Activated T-helper 2 cell treated with anti-CD3 and anti-CD28 coated beads, Interferon-gamma antibody, Interleukin-2, Interleukin-4, amounts not matched to agents 10 μg/mL and 5 μg/mL and 100 μg/mL, durations not matched to agents 14 hours and 24 hours and 36 hours (primary cell): ENCODE measurements at places on chromosomes 1 and 21. TPM values are rescaled to one million over a fixed set of nuclear protein-coding genes. Genes with fewer than 3 reads are reported as not detected.
A peak's percentile ranks its signal among the peaks of the same experiment; 100 is the strongest.

DNA sequence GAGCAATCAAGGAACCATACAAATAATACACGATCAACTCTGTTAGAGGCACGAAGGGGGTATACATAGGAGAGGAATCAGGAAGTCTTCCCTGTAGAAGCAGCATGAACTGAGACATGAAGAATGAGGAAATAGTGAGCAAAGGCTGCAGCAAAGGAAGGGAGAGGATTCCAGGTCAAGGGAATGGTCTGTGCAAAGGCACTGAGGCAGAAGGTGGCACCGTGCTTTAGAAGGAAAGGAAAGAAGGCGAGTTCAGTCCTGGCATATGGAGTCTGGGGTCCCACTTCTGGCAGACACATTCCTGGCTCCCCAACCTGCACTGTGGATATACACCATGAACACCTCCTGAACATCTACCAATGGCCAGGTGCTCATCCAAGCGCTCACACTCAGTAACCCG lies 56.1 kb downstream of the GLIS1 start:
- no peak overlapping the region for H3K27ac ChIP-seq
- H3K36me3 ChIP-seq = no peaks in the 10 kb centered on the region
- H3K4me3 ChIP-seq = no peak overlapping the region

DNA sequence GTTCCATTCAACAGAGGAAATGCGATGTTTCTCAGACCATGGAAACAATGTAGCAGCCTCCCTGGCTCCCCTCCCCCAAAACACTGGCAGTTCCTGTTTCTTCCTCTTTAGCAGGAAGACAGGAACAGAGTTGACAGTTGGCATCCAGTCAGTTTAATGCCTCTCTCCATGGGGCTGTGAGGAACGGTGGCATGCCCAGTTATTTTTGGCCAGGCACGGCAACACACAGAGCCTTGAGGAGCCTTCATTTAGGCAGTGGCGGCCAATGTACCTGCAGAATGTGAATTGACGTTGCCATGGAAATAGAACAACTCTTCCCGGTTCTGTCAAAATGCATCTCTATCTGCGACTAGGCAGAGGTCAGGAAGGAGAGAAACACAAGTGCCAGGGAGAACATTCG lies 330.6 kb downstream of the DSCAM start:
- H3K27ac ChIP-seq = no peak overlapping the region
- no peaks in the 10 kb centered on the region for H3K36me3 ChIP-seq
- no peaks in the 10 kb centered on the region for H3K4me1 ChIP-seq
- H3K27me3 ChIP-seq = no peaks in the 10 kb centered on the region
- no peak overlapping the region for H3K4me3 ChIP-seq

- H3K27me3 ChIP-seq = peaks cover 8% of the 10 kb centered on the region
- H3K27ac ChIP-seq = no peak overlapping the region
- H3K4me3 ChIP-seq = no peak overlapping the region
- no peaks in the 10 kb centered on the region for H3K36me3 ChIP-seq
- no peaks in the 10 kb centered on the region for H3K4me1 ChIP-seq
These were observed 621.0 kb downstream of the LMO4 start for GRCh38 chr1:87949711-87950110.

DNA sequence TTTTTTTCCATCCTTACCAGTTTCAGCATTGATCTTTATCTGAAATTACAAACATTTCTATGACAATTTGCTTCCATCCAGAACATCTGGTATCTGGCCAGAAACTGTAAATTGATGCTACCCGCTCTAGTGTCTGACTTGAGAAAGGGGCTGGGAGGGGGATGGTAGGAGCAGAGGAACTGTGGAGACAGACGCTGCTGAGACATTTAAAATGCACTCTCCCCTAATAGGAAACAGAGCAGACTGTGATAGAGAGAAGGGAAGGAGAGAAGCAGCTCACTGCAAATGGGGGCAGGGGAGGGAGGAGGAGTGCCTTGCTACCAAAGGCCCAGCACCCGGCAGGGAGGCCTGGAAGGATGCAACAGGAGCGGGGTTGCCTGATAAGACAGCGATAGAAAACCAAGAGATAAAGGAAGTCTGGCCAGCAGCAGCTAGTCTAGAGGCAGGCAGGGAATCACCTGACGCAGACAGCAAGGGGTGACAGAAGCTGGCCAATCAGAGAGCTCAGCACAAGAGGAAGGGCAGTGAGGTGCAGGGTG lies 195.5 kb upstream of the NFIA start:
- H3K27me3 ChIP-seq = peaks cover 31% of the 10 kb centered on the region
- no peaks in the 10 kb centered on the region for H3K36me3 ChIP-seq
- H3K4me3 ChIP-seq = no peak overlapping the region
- no peak for DNase-seq
- no peak overlapping the region for H3K27ac ChIP-seq

DNA sequence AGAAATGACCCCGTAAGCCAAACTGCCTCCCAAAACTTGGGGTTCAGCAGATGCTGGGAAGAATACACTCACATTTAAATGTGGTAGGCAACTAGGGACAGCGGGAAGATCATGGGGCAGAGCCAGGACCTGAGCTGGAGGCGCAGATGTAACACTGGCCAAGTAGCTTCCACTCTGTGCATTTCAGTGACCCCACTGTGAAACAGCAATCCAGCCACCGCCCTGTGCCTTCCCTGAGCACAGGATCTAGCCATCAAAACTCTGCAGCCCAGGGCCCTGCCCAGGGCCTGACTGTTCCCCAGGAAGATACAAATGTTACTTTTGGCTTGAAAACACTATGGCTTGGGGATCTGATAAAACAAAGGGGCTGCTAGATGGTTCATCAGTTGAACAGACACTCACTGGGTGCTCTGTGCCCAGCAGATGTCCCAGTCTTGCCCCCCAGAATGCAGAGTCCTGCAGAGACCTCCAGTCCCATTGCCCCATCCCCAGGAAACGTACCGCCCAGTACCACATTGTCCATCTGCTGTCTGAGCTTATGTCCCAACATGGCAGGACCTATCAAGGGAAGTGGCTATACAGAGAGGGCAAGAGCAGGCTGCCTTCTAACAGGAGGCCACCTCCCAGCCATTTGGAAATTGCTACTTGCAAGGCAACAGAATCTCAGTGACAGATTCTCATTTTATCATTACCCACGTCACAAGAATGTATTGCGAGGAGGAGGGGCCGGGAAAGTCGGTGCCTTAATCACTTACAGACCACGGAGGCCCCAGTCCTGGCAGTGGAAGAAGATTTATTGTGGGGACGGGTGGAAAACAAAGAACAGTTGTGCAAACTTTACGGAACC lies 124.0 kb downstream of the DMRTB1 start:
- H3K27ac ChIP-seq = no peak overlapping the region
- H3K4me1 ChIP-seq = peaks cover 12% of the 10 kb centered on the region
- no peak overlapping the region for H3K4me3 ChIP-seq
- no peaks in the 10 kb centered on the region for H3K36me3 ChIP-seq

DNA sequence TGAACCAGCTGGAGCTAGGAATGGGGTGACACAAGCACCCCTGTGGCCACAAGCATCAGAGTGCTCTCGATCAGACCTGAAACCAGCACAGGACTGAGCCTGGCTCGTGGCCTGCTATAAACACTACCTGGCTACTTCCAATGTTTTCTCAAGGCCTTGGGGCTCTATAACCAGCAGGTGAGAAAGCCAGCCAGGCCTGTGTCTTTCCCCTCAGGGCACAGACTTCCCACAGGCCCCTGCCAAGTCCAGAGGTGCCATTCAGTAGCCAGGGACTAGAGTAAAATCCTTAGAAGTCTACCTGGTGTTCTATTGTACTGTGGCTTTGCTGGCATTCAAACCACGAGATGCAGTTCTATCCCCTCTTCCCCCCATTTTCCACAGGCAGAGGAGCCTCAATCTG lies 22.6 kb downstream of the OR2G3 start:
- no peaks in the 10 kb centered on the region for H3K36me3 ChIP-seq
- H3K27ac ChIP-seq = no peak overlapping the region
- no peaks in the 10 kb centered on the region for H3K27me3 ChIP-seq
- H3K4me1 ChIP-seq = no peaks in the 10 kb centered on the region

DNA sequence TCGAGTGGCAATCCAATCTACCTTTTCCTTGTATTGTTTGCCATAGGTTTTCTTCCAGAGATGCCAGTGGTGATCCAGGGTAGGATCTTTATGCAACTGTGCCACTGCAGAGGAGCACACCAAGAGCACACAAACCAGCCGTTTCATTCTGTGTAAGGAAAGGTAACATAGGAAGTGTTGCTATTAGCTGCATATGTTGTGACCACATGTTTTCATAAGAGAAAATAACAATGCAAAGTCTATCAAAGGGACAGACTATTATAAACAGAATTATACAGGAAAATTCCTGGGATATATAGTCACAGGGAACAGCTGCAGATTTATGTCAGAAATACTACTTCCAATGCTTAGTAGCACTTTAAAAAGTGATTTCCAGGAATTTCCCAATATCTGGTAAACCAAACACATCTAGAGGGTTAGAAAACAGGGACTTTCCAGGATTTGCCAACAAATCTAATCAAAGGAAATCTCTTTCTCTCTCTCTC lies 919 bp downstream of the CTSS start:
- H3K27ac ChIP-seq = peak overlapping the region; percentile 88
- H3K4me1 ChIP-seq = peaks cover 29% of the 10 kb centered on the region
- H3K27me3 ChIP-seq = peaks cover 1% of the 10 kb centered on the region
- no peak for DNase-seq
- peaks cover 40% of the 10 kb centered on the region for H3K36me3 ChIP-seq

DNA sequence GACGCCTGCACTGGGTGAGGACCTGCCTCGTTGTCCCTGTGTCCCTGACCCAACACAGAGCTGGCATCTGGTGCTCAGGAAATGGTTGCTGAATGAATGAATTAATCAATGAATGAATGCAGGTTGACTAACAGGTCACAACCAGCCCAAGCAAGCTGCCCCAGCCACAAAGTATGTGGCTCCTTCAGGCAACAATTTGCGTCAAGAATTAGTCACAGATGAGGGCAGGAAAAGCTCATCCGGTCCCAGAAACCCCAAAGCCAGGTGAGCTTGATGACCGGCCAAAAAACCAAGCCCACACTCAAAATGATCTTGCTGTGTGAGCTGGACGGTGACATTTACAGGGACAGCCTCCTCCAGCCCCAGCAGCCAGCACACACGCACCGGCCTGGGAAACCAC lies 40.6 kb upstream of the GPR153 start:
- peaks cover under 1% of the 10 kb centered on the region for H3K36me3 ChIP-seq
- no peak overlapping the region for H3K27ac ChIP-seq
- DNase-seq = no peak
- no peaks in the 10 kb centered on the region for H3K27me3 ChIP-seq
- no peaks in the 10 kb centered on the region for H3K4me1 ChIP-seq
- H3K4me3 ChIP-seq = no peak overlapping the region

DNA sequence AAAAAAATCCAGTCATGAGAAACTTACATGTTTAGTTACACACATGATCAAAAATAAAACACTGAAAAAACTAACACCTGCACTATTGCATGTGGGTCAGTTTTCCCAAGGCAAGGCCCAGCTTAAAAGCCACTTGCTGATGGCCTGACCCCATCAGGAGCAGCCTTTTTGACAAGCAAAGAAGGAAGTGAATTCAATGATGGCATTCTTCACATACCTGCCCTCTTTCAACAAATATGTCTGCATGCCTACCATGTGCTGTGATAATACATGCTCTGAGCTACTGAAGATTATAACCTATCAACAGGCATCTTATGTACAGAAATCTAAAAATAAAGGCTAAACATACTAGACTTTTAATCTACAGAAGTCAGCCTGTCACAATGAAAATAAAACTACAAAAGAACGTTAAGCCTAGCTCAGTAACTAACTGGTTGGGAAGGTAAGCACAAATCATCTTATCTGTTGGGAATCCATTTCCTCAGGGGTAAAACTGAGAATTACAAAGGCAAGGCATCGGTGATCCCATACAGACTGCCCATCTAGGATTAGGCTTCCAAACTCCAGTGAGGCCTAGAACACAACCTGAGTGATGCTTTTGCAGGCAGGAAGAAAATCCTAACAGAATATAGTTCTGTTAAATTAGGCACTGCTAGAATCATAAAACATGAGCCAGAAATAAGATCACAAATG lies 14.5 kb downstream of the SORT1 start:
- H3K4me3 ChIP-seq = no peak overlapping the region
- no peak overlapping the region for H3K27ac ChIP-seq
- peaks cover 6% of the 10 kb centered on the region for H3K27me3 ChIP-seq

DNA sequence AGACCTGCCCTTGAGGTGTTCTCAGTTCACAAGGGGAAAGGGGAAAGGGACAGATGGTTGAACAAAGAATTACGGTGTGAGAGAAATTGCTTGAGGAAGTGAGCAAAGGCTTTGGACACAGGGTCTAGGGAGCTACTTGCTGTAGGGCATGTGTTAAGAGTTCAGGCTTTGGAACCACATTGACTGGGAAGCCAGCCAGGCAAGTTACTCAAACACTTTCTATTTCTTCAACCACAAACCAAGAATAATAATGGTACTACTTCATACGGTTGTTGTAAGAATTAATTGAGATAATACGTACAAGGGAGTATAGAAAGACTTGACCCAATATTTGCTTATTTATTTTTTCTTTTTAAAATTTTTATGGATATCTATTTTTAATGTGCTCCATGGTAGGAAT lies 26.6 kb downstream of the AK4 start:
- no peak overlapping the region for H3K4me3 ChIP-seq
- H3K4me1 ChIP-seq = peaks cover 13% of the 10 kb centered on the region
- H3K27ac ChIP-seq = no peak overlapping the region

GRCh38 chr1:84409888-84410287 lies 11.6 kb downstream of the DNASE2B start:
- H3K27ac ChIP-seq = no peak overlapping the region
- DNase-seq = no peak
- no peak overlapping the region for H3K4me3 ChIP-seq
- H3K36me3 ChIP-seq = no peaks in the 10 kb centered on the region
- no peaks in the 10 kb centered on the region for H3K4me1 ChIP-seq

The DMBX1 gene
- not detected in 2 replicates for total RNA-seq

The GLRX2 gene
- total RNA-seq = 29.0 and 31.6 TPM in 2 replicates

GRCh38 chr1:27979151-27979858 lies 19.5 kb downstream of the XKR8 start:
- peak overlapping the region; percentile 55 for H3K27ac ChIP-seq
- no peaks in the 10 kb centered on the region for H3K27me3 ChIP-seq
- peaks cover 13% of the 10 kb centered on the region for H3K36me3 ChIP-seq
- H3K4me3 ChIP-seq = no peak overlapping the region

The PER3 gene
- total RNA-seq = 3.3 and 4.5 TPM in 2 replicates

DNA sequence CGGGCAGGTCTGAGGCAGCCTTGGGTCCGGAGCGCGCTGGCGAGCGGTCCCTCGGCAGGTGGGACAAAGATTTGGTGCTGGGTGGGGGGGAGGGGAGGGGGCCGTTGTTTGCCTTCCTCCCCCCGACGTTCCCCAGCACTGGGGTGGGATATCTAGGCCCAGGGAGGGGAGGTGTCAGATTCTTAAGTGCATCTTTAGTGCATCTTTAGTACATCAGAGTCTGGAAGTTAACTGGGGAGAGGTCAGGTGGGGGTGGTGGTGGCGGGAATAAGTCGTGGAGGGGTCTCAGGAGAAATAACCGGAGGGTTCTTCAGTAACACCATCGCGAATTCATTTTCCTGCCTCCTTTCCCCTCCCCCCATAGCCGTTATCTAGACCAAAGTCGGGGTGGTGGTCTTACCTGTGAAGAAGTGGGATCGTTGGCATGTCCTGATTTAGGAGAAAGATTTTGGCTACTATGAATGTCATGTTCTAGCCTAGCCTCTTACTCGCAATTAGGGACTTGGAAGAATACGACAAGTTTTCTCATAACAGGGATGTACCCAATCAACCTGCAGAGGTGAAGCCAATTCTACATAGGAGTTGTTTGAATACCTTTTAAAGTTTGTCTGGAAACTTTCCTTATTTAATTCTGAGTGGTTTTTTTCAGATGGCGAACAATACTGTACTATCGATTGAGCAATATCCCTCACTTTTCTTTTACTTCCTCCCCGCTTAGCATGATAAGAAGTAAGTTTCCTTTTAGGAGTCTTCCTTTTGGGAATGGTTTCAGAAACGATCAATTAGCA lies 886 bp downstream of the ZMYM4 start:
- H3K36me3 ChIP-seq = peaks cover 12% of the 10 kb centered on the region
- H3K27ac ChIP-seq = peak overlapping the region; percentile 68
- no peak for DNase-seq
- peak overlapping the region; percentile 81 for H3K4me3 ChIP-seq
- peaks cover 5% of the 10 kb centered on the region for H3K27me3 ChIP-seq
- peaks cover 28% of the 10 kb centered on the region for H3K4me1 ChIP-seq
